ENCODE measurements at places on chromosomes 1 and 21. TPM values are rescaled to one million over a fixed set of nuclear protein-coding genes. Genes with fewer than 3 reads are reported as not detected.

DNA sequence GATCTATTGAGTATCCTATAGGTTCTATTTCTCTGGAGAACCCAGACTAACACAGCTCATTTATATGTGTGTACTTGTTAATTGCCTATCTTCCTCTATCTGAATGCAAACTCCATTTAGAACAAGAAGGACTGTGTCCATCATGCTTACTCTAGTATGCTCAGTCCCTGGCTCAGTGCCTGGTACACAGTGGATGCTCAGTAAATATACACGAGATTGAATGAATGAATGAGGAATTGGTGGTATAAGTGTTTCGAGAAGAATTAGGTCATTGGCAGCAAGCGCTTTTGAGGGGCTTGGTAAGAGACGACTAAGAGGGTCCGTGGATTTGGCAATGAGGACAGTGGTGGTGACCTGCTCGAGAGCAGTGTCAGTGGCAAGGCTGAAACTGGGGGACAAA is 112.5 kb downstream of the CSMD2 start:
- no peak for DNase-seq

- DNase-seq, result no peak
Measured at GRCh38 chr1:183696981-183697380, 43.9 kb upstream of the APOBEC4 start.

GRCh38 chr1:234698686-234699085 is 88.7 kb upstream of the IRF2BP2 start:
- DNase-seq, result no peak

- DNase-seq, result no peak
Measured at GRCh38 chr1:79716447-79716846, 709.9 kb upstream of the ADGRL4 start.

GRCh38 chr1:212774584-212774983 is 17.0 kb downstream of the NSL1 start:
- DNase-seq, result no peak

DNA sequence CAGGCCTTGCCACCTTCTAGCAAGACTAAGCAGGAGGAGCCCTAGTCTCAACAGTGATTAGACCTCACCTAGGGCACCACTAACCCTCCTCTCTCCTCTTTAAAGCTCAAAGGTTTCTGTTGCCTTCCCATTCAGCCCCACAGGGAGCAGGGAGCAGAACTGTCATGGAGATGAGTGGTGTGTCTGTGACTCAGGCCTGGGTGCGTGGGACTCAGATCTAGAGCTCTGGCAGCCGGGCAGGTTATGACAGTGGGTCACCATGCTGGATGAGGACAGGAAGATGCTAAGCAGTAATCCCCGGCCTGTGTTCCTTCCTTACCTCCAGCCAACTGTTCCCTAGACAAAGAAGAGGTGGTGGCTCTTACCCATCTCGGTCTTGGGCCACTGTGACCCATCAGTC is 60.1 kb upstream of the COA6 start:
- no peak for DNase-seq

DNA sequence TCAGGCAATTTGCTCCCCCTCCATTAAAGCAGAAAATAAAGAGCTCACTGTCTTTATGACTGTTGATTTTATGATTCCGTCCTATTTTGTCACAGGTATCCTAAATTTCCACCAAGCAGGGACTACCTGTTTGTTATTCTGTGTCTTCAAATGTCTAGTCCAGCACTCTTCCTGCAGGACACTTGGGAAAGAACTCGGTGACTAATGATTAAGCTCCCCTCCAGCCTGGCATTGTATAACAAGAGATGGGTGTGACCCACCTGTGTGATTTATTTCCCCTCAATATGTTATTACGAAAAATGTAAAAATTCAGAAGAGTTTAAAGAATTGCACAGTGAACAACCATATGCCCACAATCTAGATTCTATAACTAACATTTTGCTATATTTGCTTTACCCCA is 42.9 kb upstream of the LRRN2 start:
- no peak for DNase-seq

The C1orf115 gene
- 5.9 TPM for total RNA-seq

The OPRD1 gene
- total RNA-seq, result 0.27 TPM

The ARV1 gene
- 17.1 TPM for total RNA-seq

The PRAMEF13 gene
- total RNA-seq, result not detected

Data from osteocyte (in vitro differentiated cells).